ENCODE measurements at places on chromosomes 3 and 15.

DNA sequence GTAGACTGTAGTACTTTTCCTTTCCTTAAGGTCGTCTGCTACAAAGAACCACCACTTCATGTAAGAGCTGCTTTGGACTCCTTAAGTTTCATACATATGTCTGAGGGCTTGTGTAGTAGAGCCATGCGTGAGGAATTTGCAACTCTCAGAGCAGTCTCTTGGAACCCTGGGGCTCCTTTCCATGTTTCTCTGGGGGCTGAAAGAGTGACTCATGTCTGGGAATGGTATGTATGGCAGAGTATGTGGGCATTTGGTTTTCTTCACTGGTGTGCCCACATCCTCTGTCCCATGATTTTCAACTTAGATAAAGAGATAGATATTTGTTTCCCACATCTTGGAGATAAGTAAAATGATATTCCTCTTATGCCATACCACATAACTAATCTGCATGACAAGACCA, 20.6 kb upstream of the RBM5 start:
- DNase-seq, result no peak

- no peak for DNase-seq
These were observed 69.9 kb downstream of the LYZL4 start for GRCh38 chr3:42340466-42340865.

GRCh38 chr3:34260271-34261000, 462.0 kb downstream of the PDCD6IP start:
- DNase-seq, result peak; percentile 40

DNA sequence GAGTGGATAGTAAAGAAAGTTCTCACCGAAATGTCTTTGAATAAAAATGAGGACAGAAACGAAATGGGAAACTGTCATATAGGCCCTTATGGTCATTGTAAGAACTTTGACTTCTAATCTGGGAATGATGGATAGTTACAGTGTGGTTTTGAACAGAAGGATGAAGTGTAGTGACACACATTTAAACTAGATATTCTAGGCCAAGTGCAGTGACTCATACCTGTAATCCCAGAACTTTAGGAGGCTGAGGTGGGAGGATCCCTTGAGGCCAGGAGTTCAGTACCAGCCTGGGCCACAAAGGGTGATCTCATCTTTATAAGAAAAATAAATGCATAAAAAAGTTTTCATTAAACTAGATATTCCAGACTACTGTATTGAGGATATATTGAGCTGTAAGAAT, 452.8 kb downstream of the ROBO1 start:
- DNase-seq, result no peak

GRCh38 chr15:101710806-101711205, 13.5 kb downstream of the TARS3 start:
- no peak for DNase-seq

DNA sequence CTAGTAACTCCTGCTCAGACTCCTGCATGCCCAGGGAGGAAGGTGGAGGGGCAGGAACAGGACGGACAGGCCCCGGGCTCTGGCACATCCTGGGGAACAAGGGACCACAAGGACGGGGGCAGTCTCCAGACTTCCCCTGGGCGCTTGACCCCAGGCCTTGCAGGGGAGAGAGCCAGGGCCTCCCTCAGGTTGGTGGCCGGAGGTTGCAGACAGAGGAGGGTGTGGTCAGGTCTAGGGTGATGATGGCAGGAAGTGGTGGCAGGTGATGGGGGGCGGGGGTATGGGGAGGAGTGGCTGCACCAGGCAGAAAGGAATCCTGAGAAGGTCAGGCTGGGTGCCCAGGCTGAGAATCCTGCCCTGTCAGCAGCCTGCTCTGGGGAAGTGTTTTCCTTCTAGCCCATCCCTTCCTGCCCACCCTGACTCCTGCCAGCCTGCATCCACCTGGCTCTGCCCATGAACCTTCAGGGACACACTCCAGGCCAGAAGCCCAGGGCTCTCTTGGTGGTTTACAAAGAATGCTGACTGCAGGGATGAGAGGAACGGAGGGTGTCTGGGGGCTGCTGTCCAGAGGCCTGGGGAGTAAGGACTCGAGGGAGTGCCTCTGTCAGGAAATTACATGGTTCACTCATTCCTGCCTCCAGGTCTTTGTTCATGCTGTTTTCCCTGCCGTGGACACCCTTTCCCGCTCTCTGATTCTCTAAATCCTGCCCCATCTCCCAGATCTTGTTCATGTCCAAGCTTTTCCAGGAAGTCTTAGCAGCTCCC, 15.8 kb downstream of the LOXL1 start:
- DNase-seq, result no peak

GRCh38 chr3:149199474-149199873, 22.2 kb downstream of the CP start:
- DNase-seq, result no peak

GRCh38 chr3:197444793-197445379, 110.9 kb downstream of the BDH1 start:
- no peak for DNase-seq

DNA sequence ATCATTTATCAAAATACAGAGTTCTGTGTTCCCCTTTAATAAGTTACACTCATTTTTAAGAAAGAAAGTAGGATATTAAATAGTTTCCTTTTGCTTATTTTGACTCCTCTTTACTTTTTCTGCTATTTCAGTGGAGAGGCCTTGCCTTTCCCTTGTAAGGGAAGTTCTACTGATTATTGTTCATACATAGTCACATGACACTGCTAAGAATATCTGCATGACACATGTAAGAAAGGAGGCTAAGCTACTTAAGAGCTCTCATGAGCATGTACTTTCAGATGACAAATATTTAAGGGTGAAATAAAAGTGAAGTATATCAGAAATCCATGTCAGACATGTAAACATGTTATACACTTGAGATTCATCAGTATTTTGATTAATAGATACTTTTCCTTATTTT, 39.0 kb downstream of the MYRIP start:
- no peak for DNase-seq

- DNase-seq, result peak; percentile 27
These were observed 11.7 kb downstream of the SPTBN5 start for GRCh38 chr15:41881920-41882688.

- DNase-seq, result no peak
These were observed 139.1 kb downstream of the TLE3 start for GRCh38 chr15:69958496-69959084.

DNA sequence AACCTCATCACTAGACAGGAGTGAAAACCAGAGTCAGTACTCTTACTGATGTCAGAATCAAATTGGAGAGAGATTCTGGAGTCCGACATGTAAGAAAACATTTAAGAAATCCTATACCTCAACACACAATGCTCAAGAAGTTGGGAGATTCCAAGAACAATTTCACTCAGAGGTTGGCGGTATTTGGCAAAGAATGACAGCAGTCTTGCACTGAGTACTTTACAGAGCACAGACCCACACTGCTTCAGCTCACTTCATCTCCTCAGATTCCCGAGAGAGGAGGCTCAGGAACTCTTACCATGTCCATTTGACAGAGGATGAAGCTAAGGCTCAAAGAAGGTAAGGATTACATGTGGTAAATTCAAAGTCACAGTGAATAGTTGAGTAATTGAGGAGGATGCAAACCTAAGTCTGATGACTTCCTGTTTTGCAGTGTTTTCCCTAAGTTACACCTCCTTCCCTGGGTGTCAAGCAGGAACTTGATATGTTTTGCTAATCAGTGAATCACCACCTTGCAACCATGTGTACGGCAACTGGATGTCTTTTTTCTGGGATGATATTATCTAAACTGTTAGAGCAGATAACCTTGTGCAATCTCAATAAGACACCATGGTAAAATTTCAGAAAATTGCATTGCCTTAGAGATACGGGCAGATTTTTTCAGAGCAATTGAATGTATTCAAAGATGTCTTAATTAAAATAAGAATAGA, 61.3 kb upstream of the MME start:
- no peak for DNase-seq

DNA sequence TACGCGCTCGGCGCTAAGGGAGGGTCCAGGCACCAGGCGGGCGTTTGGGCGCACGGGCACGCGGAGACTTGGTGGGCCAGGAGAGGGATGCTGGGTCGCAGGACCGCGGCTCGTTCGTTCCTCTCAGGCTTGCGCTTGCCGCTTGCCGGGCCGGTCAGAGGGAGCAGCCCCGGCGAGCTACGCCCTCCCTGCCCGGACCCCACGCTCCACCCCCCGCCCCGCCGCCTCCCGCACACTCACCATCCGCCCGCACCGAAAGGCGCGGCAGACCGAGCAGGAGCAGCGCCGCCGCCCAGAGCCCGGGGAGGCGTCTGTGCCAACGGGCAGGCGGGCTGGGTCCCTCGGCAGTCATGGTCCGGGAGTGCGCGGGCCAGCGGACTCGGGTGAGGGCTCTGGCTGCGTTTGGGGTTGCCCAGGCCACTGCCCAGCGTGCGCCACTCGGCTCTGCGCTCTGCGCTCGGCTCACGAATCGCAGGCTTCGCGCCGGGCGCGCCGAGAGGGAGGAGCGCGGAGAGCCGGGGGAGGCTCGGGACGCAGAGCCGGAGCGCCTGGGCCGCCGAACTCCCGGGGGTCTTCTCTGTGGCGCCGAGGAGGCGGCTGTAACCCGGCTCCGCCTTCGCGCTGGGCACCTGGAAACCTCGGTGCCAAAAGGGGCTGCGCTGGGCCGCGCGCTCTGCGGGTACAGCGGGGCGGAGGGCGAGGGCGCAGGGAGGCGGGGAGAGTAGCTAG, at the start of gene SUSD5:
Gene SUSD5, minus strand, starts transcription at position 365 of the 729 bp plus-strand sequence. Its CDS starts 13 bp downstream, at position 352.
- DNase-seq, result no peak

GRCh38 chr15:63601026-63601703, 4.0 kb downstream of the FBXL22 start:
- no peak for DNase-seq

DNA sequence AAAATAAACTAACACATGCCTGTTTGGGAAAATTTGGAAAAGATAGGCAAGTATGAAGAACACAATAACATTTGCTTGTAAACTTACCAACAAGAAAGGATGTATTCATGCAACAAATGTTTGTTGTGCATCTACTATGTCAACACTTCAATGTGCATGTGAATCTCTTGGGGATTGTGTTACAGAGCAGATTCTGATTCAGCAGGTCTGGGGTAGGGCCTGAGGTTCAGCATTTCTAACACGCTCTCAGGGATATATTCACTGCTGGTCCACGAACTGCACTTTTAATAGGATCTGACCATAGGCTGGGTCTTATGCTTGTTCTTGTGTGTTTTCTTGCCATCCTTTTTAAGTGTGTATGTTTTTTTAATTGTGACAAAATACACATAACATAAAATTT, 11.8 kb downstream of the GPD1L start:
- DNase-seq, result no peak

DNA sequence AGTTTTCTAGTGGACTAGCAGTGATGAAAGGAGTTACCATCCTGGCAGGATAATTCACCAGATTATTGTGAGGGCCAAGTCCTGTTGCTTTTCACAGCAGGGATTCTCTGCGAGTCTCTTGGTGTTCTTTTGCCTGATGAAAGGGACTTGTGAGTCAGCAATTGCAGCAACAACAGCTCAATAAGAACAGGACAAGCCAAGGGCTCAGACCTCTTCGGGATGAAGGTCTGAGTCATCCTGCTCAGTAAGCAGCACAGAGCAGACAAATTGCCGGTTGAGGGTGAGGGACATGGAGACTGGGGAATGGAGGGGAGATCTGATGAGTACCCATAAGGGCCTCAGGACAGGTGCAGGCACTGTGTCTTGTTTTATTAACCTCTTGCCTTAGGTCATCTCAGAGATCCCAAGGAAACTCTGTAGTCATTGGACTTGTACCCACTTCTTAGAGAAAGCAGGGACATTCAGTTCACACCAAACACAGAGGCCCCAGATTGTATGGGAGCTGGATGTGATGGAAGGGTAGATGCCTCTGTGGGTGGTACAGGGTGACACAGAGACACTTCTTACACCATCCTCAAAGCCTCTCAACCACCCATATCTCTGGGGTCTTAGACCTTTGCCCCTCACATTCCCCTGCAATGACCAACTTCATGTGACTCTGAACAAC, 173.8 kb upstream of the TLE3 start:
- DNase-seq, result no peak

- DNase-seq, result no peak
These were observed 224.8 kb upstream of the BHLHE40 start for GRCh38 chr3:4754180-4755086.

DNA sequence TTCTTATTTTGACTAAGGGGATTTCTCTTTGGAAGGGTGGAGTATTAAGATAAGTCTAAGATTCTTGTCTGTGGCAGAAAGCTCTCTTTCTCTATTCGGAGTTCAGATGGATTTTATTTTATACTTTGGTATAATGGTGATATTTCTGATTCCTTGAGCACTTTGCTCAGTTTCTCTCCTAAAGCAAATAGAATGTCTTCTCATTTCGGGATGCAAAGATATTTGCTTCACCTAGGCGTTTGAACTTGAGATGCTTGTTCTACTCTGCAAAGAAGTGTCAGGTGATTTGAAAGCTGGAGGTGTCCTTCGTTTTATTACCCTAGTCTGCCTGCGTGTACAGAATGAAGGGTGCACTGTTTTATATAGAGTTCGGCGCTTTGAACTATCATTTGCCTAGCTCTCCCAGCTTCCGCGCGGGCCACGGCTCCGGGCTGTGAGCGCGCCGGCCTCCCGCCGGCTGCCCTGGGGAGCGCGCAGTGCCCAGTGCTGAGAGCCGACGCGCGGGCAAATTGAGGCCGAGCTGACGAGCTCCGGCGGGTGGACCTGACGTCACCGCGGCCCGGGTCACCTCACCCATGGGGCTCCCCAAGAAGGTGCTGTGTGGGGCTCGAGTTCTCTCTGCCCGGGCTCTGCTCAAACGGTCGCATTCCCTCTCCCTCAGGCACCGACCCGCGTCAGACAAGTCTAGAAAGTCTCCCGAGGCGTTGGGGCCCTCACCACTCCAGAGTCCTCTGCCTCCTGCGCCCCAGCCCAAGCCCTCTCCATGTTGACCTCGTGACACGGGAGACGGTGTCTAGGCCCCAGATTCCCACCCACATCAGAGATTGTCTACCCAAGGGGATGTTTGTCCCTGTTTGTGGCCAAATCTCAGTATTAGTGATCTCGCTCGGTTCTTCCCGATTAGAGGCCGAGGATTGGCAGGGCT, 7.5 kb downstream of the SOX2 start:
- DNase-seq, result no peak

- no peak for DNase-seq
These were observed 141.4 kb downstream of the GREM1 start for GRCh38 chr15:32859251-32859650.

DNA sequence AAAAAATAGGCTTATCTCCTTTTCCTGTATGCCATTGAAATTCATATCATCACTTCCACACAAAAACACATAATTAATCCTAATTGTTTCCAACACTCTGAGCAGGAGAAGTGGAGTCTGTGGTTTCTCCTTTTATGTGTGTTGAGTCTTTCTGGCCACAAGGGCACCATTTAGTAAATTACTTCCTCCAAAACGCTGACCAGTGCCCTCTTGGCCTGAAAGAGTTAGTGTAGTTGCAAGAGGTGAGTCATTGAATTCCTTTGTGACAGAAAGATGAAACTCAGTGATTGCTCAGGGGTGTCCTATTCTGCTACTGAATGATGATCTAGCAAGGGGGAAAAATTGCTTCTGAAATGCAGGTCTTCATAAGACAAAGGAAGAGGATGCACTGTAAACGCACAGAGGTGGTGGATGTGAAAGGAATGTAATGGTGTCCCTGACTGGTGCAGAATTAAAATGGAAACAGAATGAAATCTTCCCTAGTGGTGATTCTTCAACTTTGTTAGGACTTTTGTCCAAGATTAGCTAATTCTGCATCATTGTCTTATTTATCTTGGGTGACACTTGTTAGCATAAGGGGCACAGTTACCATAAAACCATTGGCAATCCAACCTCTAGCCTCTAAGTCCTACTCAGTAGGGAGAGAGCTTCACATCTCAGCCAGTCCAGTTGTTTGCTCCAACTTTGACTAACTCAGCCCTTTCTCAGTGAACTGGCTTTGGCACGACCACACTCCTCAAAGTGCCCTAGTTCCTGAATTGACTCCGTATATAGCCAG, 208.4 kb upstream of the NANOGP8 start:
- no peak for DNase-seq
